Suppressor macrophage treated with lipopolysaccharide for 1 hour (primary cell): ENCODE measurements at places on chromosomes 2 and 18.

DNA sequence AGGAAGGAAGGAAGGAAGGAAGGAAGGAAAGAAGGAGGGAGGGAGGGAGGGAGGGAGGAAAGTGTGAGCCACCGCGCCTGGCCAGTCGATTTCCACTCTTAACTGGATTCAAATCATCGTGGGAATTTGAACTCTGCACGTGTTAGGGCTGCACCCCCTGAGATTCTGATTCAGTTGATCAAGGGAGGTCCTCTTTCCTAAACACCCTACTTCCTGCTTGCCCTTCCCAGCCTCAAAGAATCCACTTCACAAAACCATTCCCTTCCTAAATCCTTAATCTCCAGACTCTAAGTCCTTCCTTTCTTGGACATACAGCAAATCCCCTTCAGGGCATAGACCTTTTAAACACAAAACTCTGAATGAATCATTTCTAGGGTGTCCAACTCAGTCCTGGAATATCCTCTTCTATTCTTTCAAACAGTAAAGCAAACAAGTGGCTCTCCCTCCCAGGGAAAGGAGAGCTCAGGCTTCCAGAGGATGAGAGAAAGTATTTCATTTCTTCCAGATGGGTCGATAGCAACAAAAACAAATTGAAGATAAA is 68.2 kb upstream of the MBOAT2 start:
- DNase-seq: no peak

DNA sequence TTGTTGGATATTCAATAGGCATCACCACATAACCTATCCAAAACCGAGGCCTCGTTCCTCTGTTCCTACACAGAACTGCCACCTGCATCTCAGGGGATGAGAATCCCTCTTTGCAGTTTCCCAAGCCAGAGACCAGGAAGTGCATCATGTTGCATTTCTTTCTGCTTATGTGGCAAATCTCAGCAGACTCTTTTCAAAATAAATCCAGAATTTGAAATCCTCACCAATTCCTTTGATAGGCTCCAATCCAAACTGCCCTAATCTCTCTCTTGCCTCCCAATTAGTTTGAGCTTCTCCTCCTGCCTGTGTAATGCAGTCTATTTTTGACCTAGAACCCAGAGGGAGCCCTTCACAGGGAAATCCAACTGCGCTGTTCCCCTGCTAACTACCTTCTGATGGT is 215.5 kb downstream of the RNF144A start:
- DNase-seq: no peak

DNA sequence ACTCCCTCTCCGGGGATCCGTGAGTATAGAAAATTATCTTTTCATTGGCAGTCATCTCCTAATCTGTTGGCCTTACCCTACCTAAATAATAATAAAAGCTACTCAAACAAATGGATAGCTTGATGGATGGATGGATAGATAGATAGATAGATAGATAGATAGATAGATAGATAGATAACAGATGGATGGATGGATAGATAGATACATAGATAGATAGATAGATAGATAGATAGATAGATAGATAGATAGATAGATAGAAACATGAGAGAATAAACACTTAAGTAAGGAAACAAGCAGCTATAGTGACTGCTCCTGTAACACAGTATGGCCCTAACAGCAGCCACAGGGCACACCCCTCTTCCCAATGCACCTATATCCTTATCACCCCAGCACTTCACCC is 35.1 kb downstream of the MRPL30 start:
- no peak for DNase-seq

- DNase-seq: peak; percentile 84
These were observed 34.9 kb downstream of the FEZ2 start for GRCh38 chr2:36562973-36563532.

DNA sequence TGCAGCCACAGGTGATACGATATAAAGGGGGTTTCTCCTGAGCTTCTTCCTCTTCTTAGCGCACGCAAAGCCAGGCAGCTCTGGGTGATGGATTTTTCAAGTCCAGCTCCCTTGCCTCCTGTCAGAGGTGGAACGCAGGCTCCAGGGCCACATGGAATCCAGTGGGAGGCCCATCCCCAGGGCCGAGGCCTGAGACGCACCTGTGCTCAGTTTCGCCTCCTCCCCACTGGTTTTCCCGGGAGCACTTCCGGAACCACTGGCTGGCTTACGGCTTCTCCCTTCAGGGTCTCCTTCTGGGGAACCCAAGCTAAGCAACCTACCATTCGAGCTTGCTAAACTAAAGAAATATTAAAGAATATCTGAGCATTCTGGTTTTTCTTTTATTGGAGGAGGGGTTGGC is 63.6 kb downstream of the TRAPPC12 start:
- no peak for DNase-seq

GRCh38 chr2:160225722-160226121 is 25.6 kb upstream of the ITGB6 start:
- no peak for DNase-seq

DNA sequence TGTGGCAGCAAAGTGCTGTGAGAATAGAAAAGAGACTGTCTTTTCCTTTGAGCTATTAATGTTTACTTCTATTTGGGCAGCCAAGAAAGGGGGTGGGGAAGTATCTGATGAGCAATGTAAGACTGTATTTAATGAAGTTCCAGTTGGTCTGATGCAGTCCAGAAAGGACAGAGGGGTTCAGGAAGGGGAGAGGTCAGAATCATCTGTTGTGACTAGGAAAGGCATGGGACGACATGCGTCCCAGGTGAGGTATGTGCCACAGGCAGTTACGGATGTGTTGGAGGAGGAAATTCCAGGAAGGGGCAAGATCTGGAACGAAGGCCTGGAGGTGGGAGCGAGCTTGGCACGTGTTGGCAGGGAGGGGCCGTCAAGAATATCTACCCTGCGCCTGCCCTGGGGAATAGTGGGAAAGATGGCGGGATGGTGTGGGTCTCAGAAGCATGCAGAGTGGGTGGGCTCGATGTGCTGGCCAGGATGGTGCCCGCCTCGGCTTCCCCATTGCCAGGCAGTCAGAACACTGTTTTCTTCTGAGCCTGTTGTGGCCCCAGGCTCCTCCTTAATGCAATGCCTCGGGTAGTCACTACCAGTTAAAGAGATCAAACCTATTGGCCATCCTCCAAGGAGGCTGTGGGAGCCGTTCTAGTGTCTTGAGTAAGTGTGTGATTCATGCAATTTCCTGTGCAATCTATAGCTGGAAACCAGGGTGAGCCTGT is 57.8 kb upstream of the TXNDC2 start:
- DNase-seq: peak; percentile 98

DNA sequence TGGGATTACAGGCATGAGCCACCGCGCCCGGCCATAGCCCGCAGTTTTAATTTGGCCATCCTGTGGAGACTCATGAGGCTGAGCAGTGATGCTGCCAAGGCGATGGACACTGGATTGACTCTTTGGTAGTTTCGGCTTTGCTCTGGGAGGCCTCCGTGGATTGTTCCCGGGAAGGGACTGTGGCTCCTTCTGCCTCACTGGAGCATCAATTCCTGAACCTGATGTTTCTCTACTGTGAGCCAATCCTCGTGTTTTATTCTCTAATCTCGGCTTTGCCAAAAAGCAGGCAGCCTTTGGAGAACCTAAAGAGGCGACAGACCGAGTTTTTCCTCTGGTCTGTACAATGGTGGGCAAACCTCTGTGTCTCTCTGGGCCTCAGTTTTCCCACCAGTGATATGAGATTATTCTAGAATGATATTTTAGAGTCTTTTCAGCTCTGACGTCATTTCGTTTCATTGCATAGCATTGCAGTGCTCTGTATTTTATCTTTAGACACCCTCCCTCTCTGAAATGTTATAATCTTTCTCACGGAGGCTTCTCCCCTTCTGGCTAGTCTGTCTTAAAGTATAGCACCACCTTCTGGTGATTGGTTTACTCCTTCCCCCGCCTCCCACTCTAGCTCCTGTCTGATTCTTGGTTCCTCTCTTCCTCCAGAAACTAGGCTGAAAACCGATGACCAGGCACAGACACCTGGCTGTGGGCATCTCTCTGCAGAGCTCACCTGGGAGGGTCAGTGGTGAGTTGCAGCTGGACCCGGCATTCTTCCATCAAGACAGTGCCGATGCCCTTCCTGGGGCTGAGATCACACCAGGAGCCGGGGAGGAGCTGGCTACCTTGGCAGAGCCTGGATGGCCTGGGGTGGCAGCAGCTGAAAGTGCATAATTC is 341.3 kb downstream of the MYCN start:
- peak; percentile 55 for DNase-seq

GRCh38 chr2:217875556-217876252 is 127.1 kb downstream of the TNS1 start:
- DNase-seq: peak; percentile 26

GRCh38 chr18:23212161-23212560 is 76.9 kb downstream of the CABLES1 start:
- DNase-seq: no peak

GRCh38 chr2:127083819-127084503 is 23.0 kb downstream of the BIN1 start:
- no peak for DNase-seq

DNA sequence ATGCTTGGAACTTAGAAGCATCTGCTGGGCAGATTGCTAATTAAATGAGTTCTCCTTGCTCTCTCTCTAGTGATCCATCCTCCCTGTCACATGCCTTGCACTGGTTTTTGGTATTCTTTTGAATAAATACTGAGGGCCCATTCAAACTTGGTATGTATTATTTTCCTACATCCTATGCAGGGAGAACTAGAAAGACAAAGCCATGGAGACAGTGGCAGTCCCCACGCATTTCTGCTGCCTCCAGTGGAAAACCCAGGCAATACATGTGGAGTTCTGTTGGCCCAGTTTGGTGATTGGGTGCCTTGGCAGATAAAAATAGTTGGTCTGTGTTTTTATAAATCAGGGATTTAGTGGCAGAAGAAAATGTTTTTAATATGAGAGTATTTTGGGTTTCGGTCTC is 68.7 kb downstream of the DIS3L2 start:
- no peak for DNase-seq

DNA sequence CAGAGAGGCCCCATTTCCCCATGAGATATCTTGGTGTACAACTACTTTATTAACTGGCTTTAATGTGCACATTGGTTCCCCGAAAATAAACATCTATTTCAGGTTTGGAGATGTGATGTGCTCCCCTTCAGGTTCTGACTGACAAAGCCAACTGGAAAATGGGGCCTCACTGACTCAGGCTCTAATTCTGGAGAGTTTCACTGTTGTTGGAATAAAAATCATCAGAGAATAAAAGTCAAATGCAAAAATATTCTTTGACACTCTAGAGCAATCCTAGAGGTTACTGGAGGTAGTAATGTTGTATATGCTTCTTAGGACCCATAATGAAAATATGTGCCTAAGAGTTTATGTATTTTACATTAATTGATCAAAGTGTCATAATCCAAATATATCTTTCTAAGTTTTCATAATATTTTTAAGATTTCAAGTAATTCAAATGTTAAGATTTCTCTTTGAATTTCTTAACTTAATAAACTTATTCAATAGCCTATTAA is 189.9 kb upstream of the COL3A1 start:
- DNase-seq: no peak

GRCh38 chr2:108226564-108226963 is 13.2 kb upstream of the SULT1C3 start:
- no peak for DNase-seq

GRCh38 chr2:207473931-207474235 is 55.9 kb upstream of the CREB1 start:
- DNase-seq: no peak

- DNase-seq: no peak
These were observed 26.2 kb upstream of the CYP27A1 start for GRCh38 chr2:218755567-218756404.

GRCh38 chr2:68448671-68449653 is 18.1 kb downstream of the FBXO48 start:
- no peak for DNase-seq

GRCh38 chr2:44205169-44205568 is 36.5 kb downstream of the PPM1B start:
- peak; percentile 27 for DNase-seq

DNA sequence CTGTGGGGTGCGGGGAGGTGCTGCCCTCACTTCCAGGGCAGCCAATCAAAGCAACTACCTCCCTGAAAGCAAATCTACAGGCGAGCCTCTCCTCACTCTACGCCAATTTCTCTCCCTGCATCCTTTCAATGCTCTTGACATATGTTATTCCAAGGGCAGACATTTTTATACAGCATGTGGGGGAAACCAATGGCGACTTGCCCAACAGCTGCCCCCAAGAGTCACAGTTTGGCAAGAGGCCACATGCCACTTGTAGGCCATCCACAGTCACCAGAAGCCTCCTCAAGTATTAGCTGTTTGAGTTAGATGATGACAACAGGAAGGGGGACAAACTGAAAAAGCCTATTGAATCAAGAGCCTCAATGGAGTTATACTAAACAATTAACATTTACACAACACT is 114.6 kb downstream of the MYO5B start:
- DNase-seq: no peak

- no peak for DNase-seq
These were observed 11.4 kb upstream of the PROKR1 start for GRCh38 chr2:68632021-68632420.

- DNase-seq: no peak
These were observed 246.1 kb downstream of the FBXO15 start for GRCh38 chr18:73901566-73901965.

GRCh38 chr2:8424997-8425900 is 256.6 kb upstream of the ID2 start:
- DNase-seq: no peak

DNA sequence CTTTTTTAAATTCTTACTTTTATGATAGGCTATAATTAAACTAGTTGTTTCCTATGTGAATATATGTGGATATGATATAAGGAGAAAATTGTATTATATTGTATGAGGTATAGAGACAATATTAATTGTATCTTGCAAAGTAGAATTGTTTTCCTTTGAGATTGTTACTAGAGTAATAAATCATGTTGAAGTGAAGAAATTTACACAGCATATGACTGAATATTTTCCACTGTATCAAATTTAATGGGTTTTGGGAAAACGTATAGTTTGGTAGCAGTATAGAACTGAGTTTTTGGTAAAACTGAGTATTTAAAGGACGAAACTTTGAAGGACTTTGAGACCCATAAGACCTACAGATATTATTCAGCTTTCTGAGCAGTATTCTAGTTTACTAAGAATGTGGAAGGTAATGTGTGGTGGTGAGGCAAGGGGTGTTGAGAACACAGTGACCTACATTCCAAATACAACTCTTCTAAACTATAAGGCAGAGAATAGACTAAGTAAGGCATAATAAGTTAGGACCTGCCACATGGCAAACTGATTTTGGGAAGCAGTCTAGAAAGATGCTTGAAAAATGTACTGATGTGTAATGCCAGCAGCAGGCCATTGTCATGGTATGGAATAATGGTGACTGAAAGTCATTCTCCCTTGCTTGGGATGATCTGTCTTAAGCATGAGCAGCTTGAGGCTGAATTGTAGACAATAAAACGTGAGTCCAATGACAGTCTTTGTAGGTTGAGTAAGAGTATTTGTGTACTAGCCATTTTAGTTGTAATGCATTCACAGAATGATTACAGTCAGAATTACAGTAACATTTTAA is 29.6 kb downstream of the PKP4 start:
- DNase-seq: peak; percentile 3

DNA sequence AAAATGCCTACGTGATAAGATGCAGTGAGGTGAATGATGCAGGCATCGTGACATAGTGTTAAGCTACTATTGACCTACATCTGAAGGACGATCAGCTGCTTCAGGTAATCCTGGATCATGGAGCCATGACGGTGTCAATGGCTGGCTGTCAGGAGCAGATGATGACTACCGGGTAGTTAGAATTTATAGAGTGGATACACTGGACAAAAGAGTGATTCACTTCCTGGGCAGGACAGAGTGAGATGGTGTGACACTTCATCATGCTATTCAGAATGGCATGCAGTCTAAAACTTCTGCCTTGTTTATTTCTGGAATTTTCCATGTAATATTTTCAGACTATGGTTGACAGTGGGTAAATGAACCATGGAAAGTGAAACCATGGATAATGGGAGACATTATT is 29.5 kb downstream of the METTL8 start:
- peak; percentile 37 for DNase-seq
